ENCODE measurements at places on chromosomes 1 and 21. TPM values are rescaled to one million over a fixed set of nuclear protein-coding genes. Genes with fewer than 3 reads are reported as not detected.
A peak's percentile ranks its signal among the peaks of the same experiment; 100 is the strongest.

The CD1C gene
- 4.3 TPM for total RNA-seq

- H3K36me3 ChIP-seq, result no peaks in the 10 kb centered on the region
- H3K27ac ChIP-seq, result no peak overlapping the region
- DNase-seq, result no peak
- H3K4me1 ChIP-seq, result no peaks in the 10 kb centered on the region
- H3K4me3 ChIP-seq, result no peak overlapping the region
- H3K27me3 ChIP-seq, result no peaks in the 10 kb centered on the region
Observed at GRCh38 chr21:41868062-41868710, 11.0 kb downstream of the PRDM15 start.

DNA sequence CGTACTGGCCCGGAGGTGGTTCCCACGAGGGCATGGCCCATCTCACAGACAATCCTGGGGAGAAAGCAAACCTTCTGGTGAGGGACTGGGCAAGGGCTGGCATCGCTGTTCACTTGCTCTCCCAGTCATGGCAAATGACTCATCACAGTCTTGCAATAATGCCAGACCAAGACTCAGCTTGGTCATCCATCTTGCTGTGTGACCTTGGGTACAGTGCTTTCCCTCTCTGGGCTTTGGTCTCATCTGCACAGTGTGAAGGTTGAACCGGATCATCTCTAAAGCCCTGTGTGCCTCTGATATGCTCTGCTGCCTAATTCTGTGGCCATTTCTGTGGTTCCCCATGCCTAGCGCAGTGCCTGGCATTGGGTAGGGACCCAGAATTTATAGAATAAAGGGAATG lies 143.6 kb upstream of the CD34 start:
- H3K36me3 ChIP-seq, result peaks cover 50% of the 10 kb centered on the region
- no peaks in the 10 kb centered on the region for H3K4me1 ChIP-seq
- DNase-seq, result no peak
- no peak overlapping the region for H3K4me3 ChIP-seq
- no peaks in the 10 kb centered on the region for H3K27me3 ChIP-seq
- no peak overlapping the region for H3K27ac ChIP-seq

GRCh38 chr1:235246022-235246948 lies 81.7 kb downstream of the ARID4B start:
- peaks cover 19% of the 10 kb centered on the region for H3K36me3 ChIP-seq
- no peak for DNase-seq
- no peak overlapping the region for H3K27ac ChIP-seq
- no peak overlapping the region for H3K4me3 ChIP-seq

DNA sequence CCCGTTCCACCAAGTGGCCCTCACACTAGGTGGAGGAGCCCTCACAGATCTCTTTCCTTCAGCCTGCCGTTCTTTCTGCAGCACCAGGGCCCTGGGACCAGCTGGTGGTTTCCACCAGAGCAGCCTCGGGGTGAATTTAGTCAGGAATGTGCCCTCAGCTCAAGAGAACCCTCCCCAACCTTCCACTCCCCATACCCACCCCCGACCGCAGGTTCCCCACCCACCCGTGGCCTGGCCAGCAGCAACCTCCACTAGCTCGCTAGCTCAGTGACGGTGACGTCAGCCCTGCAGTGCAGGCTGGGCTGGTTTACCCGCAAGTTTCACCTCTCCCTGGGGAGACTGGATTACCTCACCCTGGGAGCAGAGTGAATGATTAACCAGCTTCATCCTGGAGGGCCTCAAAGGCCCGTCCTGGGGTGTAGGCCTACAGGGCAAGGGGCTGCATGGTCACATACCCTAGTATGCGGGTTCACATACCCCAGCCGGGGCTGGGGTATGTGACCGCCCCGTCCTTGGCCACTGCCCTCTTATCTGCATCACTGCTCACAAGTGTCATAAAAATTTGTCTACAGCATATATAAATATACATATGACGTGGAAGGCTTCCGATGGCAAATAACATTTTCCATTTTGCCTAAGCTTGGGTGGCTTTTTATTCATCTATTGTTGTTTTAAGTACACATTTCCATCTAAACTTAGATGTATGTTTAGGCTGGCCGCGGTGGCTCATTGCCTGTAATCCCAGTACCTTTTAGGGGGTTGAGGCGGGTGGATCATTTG lies 24.5 kb downstream of the ELF3 start:
- peaks cover 17% of the 10 kb centered on the region for H3K4me1 ChIP-seq
- H3K27ac ChIP-seq, result peak overlapping the region; percentile 39
- DNase-seq, result peak; percentile 89
- H3K4me3 ChIP-seq, result no peak overlapping the region

- H3K4me3 ChIP-seq, result no peak overlapping the region
- H3K27me3 ChIP-seq, result no peaks in the 10 kb centered on the region
- no peak for DNase-seq
- H3K4me1 ChIP-seq, result no peaks in the 10 kb centered on the region
- H3K36me3 ChIP-seq, result no peaks in the 10 kb centered on the region
Observed at GRCh38 chr1:188249811-188250210, 1421.1 kb downstream of the PLA2G4A start.

All from suprapubic skin (tissue), 4 donors.